NCI-H1417 treated with DMSO at 0.1 percent for 48 hours (cell line): ENCODE measurements at places on chromosomes 5 and 9.
A peak's percentile ranks its signal among the peaks of the same experiment; 100 is the strongest.

GRCh38 chr5:2094616-2094995 is 211.9 kb upstream of the IRX4 start:
- no peak for DNase-seq

DNA sequence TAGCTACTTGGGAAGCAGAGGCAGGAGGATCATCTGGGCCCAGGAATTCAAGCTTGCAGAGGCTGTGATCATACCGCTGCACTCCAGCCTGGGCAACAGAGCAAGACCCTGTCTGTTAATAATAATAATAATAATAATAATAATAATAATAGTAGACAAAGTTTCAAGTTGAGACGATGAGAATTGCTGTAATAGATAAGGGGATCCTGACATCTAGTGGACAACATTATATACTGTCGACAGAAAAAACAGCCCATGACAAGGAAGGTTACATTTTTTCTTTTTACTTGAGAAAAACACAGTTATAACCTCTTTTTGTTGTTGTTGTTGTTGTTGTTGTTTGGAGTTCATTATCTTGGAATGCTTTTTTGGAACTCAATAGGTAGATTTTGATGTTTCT is 35.3 kb downstream of the NDFIP1 start:
- DNase-seq = no peak

- no peak for DNase-seq
Measured at GRCh38 chr9:82255481-82256176, 267.1 kb downstream of the SPATA31D1 start.

DNA sequence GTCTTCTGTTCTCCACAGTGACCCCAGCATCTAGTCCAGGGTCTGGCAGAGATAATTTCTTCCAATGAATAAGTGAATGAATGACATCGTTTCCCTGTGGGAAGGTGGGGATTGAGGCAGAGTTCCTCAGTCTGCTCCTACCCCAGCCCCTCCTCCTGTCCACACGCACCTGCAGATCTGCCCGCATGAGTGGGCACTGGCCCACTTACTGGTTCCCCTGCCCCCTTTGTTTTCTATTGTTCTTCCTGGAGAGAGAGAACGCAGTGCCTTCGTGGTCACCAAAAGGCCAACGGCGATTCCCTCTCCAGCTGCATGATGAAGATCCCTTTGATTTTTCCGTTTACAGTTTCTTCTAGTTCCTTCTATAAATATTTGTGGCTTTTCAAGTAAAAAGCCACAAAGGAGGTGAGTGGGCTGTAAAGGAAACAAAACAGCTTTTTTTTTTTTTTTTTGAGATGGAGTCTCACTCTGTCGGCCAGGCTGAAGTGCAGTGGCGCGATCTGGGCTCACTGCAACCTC is 5.8 kb upstream of the FPGS start:
- no peak for DNase-seq

DNA sequence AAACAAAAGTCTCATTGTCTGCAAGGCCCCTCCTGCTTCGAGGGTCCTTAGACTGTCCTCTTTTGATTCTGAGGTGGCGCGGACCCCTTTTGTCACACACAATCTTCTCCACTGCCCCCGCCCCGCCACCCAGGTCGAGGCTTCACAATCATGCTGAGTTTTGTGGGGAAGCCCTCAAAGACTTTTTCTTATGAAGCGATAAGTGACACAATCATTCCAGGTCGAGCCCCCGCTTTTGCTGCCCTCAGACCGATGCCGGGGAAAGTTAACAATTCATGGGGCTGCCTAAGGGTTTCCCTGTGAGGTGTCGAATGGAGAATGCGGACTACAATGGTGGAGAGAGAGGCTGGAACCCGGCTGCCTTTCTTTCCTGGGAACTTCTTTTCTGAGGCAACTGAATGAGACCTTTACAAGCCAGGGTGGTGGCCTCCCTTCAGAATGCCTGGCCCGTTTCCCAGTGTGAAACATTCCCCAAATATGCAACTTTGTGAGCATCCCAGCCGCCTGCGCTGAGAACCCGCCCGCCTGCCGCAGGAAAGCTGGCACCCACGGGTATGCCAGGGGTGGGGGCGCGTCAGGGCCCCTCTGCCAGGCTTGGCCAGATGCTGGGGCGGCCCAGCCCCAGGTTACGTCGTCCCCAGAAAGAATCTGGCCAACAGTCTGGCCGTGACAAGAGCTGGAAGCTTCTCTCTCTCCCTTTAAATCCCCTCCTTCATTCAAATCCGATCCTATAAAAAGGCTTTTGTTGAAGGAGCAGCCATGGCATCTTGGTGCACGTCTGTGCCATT is 71.9 kb downstream of the MAP1B start:
- no peak for DNase-seq

GRCh38 chr5:31401691-31402090 is 130.2 kb downstream of the DROSHA start:
- no peak for DNase-seq

GRCh38 chr9:113695901-113696300 is 180.2 kb upstream of the ZNF618 start:
- no peak for DNase-seq

DNA sequence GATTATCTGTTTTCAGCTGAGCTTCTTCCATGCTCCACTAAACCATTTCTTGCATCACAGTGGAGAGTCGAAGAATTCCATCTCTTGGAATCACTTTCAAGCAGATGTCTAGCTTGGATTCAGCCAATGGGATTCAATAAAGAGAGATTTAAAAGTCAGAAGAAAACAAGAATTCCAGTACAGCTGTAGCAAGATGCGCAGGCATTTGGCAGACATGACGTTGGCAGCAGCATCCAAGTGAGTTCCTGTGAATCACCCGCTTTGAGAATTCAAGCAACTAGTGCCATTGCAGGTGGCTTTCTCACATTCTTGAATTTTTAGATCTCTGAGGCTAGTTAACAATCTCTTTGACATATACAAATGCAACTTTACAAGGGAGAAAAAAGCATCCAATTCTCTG is 467.0 kb downstream of the CDH10 start:
- DNase-seq = no peak

DNA sequence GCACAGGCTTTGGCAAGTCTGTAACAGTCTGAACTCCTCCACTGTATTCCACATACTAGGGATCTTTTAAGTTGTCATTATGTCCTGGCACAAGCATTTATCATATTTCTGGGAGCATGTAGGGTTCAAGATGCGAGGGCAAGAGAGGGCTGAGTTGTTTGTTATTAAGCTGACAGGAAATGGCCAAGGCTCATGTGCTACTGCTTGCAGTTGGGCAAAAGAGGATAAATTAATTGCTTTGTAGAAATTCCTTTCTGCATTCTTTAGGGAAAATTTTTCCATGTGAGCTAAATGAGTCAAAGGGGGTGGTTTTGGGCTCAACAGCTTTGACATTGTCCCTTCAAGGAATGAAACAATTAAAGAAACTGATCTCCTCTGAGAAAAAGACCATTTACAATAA is 35.4 kb downstream of the DOCK8 start:
- DNase-seq = no peak

GRCh38 chr5:3600106-3601060 is 4.8 kb downstream of the IRX1 start:
- DNase-seq = no peak

GRCh38 chr5:36669015-36669651 is 62.7 kb downstream of the SLC1A3 start:
- DNase-seq = no peak

GRCh38 chr5:66209350-66209749 is 65.2 kb downstream of the SREK1 start:
- DNase-seq = no peak

GRCh38 chr5:52859628-52860027 is 71.9 kb downstream of the ITGA1 start:
- DNase-seq = no peak

- peak; percentile 45 for DNase-seq
Measured at GRCh38 chr5:159262859-159263568, at the start of gene UBLCP1. UBLCP1 (plus strand) TSS chr5:159263290; CDS start chr5:159268916, 5,626 bp downstream.

- no peak for DNase-seq
Measured at GRCh38 chr5:135186662-135187522, 152.9 kb upstream of the PITX1 start.

DNA sequence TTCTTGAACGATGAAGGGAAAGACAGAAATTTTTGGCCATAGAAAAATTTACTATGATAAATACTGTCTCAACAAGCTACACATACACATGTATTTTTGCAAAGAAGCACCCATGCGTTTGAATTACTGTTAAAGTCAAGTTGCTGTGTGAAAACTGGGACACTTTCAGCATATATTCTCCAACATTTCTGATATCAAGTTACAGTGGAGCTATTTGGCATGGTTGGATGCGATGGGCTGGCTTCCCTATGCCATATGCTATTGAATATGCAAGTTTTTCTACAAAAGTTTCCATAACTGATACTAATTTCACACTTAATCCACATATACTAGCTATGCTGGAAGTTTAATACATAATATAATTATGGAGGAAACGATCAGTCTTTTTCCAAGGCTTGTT is 381.4 kb downstream of the CTNND2 start:
- DNase-seq = no peak

DNA sequence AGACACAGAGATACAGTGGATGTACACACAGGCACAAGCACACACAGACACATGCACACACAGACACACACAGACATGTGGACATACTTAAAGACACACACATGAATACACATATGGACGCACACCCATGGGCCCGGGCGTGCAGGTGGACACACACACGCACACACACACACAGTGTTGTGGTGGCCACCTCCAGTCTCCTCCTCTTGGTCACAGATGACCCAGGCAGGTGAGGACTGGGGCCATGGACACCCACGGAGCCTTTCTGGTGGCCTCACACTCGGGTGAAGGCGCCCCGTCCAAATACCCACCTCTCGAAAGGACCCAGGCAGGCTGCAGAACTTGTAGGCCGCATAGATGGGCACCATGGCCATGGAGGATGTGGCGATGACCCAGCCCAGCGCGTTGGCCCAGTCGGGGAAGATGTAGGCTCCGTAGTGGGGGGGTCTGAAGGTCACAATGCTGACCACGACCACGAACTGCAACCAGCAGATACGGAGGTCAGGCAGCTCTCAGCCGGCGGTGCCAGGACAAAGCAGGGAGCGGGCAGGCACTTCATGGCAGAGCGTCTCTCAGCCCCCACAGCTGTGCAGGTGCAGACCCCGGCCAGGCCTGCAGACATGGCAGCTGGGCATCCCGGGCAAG is 42.5 kb downstream of the SLC6A3 start:
- DNase-seq = no peak

- no peak for DNase-seq
Measured at GRCh38 chr5:37737326-37738056, 102.3 kb downstream of the GDNF start.

- no peak for DNase-seq
Measured at GRCh38 chr9:121927636-121928035, 165.5 kb downstream of the TTLL11 start.

DNA sequence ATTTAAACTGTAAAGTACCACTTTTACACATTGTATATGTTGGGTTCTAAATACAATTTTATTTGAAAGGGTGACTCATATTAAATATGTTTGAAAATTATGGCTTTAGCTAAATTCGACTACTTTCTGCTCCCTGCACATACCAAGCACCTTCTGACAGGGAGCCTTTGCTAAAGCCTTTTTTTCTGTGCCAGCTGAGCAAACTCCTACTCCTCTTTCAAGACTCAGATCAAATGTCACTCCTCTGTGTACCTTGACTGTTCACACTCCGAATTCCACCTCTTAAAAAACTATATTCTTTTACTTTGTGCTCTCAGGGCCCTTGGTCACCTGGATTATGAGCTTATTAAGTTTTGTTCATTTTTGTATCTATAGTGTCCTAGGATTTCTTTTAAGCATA is 6.5 kb upstream of the OXCT1 start:
- no peak for DNase-seq

DNA sequence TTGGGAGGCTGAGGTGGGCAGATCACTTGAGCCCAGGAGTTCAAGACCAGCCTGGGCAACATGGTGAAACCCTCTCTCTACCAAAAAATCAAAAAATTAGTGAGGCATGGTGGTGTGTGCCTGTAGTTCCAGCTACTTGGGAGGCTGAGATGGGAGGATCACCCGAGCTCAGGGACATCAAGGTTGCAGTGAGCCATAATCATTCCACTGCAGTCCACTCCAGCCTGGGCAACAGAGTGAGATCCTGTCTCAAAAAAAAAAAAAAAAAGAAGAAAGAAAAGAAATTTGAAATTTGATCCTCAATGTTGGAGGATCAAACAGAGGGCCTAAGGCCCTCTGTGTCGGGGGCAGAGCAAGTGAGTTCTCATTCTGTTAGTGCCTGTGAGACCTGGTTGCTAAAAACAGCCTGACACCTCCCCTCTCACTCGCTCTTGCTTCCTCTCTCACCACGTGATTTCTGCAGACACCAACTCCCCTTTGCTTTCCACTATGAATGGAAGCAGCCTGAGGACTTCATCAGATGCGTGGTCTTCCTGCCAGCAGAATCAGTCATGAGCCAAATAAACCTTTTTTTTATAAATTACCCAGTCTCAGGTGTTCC is 8.4 kb upstream of the GOLPH3 start:
- DNase-seq = no peak

DNA sequence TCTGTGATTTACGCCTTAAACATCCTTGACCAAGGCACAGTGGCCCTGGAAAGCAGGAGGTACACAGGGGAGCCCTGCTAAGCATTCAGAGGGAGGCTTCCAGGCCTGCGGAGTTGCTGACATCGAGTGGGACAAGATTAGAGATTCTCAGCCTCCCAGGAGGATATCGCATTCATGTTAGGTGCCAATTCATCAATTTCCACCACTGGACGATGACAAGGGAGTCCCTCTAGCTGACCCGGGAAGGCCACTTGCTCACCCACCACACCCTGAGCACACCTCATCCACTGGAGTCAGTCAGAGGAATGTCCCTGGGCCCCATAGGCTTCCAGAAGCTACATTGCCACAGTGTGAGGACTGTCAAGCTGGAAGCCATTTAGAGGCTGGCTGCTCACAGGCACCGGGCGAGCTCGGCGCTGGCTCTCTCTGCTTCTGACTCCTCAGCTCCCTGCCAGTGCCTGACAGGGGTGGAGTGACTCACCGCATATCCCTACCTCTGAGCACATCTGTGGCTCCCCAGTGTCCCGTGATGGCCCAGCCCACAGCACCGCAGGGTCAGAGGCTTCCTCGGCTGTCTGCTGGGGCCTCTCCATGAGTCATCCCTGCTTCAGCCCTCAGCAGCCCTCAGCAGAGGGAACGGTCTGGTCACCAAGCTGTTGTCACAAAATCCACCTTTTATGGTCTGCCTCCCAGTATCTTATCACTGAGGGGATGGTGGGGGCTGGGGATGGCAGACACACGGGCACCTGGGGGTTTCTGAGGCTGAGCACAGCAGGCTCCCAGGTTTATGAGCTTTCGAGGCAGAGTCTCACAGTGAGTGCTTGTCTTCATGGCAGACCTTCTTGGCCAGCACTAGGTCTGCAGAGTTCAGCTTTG is 117.5 kb downstream of the ZNF608 start:
- DNase-seq = no peak

GRCh38 chr5:3394891-3395599 is 200.6 kb upstream of the IRX1 start:
- no peak for DNase-seq

- DNase-seq = no peak
Measured at GRCh38 chr5:137617528-137618205, 118.2 kb downstream of the KLHL3 start.

DNA sequence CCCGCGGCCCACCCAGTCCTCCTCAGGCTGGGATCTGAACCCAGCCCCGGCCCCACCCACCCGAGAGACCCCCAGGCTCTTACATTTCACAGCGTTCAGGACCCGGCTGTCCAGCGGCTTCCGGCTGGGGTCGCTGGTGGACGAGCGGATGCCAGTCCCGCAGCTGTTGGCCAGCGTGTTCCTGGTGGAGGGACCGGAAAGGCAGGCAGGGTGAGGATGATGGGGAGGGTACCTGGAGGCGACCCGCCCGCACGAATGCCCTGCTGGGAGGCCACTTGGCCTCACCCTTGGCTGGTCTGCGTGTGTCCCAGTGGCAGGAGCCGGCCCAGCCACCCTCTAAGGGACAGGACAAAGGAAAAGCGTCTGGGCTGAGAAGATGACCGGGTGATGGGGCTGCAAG is 51.9 kb upstream of the UBAC1 start:
- DNase-seq = no peak
